ENCODE measurements at places on chromosomes 7 and 10. TPM values are rescaled to one million over a fixed set of nuclear protein-coding genes. Genes with fewer than 3 reads are reported as not detected.

VPS50 gene
- total RNA-seq, result 32.6 TPM

HOXA5 gene
- total RNA-seq, result 5.6 TPM

AS3MT gene
- total RNA-seq, result 1.3 TPM

ARHGAP22 gene
- 31.0 TPM for total RNA-seq

SERPINE1 gene
- total RNA-seq, result 238 TPM

GHITM gene
- 151 TPM for total RNA-seq

COL1A2 gene
- total RNA-seq, result 1,652 TPM

MEST gene
- 22.6 TPM for total RNA-seq

CPED1 gene
- total RNA-seq, result 28.2 TPM

TMED4 gene
- total RNA-seq, result 263 TPM

SFRP4 gene
- total RNA-seq, result 0.10 TPM

FZD8 gene
- 2.2 TPM for total RNA-seq

CHCHD3 gene
- 96.2 TPM for total RNA-seq

NPSR1 gene
- not detected for total RNA-seq

PIK3AP1 gene
- total RNA-seq, result 0.10 TPM

ASB10 gene
- total RNA-seq, result not detected

MRPS16 gene
- 61.4 TPM for total RNA-seq

DGKB gene
- not detected for total RNA-seq

RHBDD2 gene
- total RNA-seq, result 60.3 TPM

C10orf95 gene
- not detected for total RNA-seq

UCN3 gene
- not detected for total RNA-seq

TMEM270 gene
- not detected for total RNA-seq

Data from RPMI7951 (cell line).